ENCODE measurements at places on chromosomes 7 and 10. TPM values are rescaled to one million over a fixed set of nuclear protein-coding genes. Genes with fewer than 3 reads are reported as not detected.

Gene ACTA2
- 3.9 TPM for polyA plus RNA-seq

Gene SUN3
- polyA plus RNA-seq = not detected

Gene VSIR
- polyA plus RNA-seq = not detected

Gene TRIM74
- not detected for polyA plus RNA-seq

Gene NEUROG3
- not detected for polyA plus RNA-seq

Gene OR2A25
- not detected for polyA plus RNA-seq

Gene HOXA9
- polyA plus RNA-seq = not detected

Gene ENTPD1
- 2.5 TPM for polyA plus RNA-seq

Gene TMEM26
- polyA plus RNA-seq = 1.5 TPM

Gene CPA2
- polyA plus RNA-seq = not detected

Gene TMEM196
- 0.57 TPM for polyA plus RNA-seq

Gene PSTK
- 9.9 TPM for polyA plus RNA-seq

Gene OR2A12
- not detected for polyA plus RNA-seq

Gene NPFFR1
- 0.05 TPM for polyA plus RNA-seq

Gene GIMAP2
- not detected for polyA plus RNA-seq

Gene ADRA2A
- 0.61 TPM for polyA plus RNA-seq

Gene SPDYE1
- polyA plus RNA-seq = 1.6 TPM

Gene HK1
- polyA plus RNA-seq = 70.0 TPM

Gene ZSCAN21
- polyA plus RNA-seq = 15.7 TPM

Gene CHST15
- 2.7 TPM for polyA plus RNA-seq

Gene PNLIPRP1
- not detected for polyA plus RNA-seq

Gene CYP2C19
- polyA plus RNA-seq = not detected

Gene SFMBT2
- polyA plus RNA-seq = 2.9 TPM

Gene SCIN
- 0.92 TPM for polyA plus RNA-seq

Gene CAMK1D
- polyA plus RNA-seq = 4.6 TPM

Gene ASAH2
- 0.92 TPM for polyA plus RNA-seq

Gene H2AZ2
- polyA plus RNA-seq = 388 TPM

Gene RSPH10B2
- polyA plus RNA-seq = 0.64 TPM

Gene OPALIN
- polyA plus RNA-seq = not detected

Gene ACTL6B
- polyA plus RNA-seq = 2.5 TPM

Gene ACSM6
- polyA plus RNA-seq = 0.65 TPM

Gene PRSS37
- 0.23 TPM for polyA plus RNA-seq

Gene DDIT4
- polyA plus RNA-seq = 114 TPM

Gene CCL24
- not detected for polyA plus RNA-seq

Gene AGR2
- not detected for polyA plus RNA-seq

Gene TBATA
- not detected for polyA plus RNA-seq

Gene CSTF2T
- 7.9 TPM for polyA plus RNA-seq

Gene CRYGN
- polyA plus RNA-seq = 1.5 TPM

Gene A1CF
- 0.05 TPM for polyA plus RNA-seq

Gene ADAMTS14
- 1.5 TPM for polyA plus RNA-seq

Gene C10orf53
- not detected for polyA plus RNA-seq

Gene CH25H
- 1.7 TPM for polyA plus RNA-seq

Gene DNAJC12
- polyA plus RNA-seq = 5.7 TPM

Gene MEIG1
- 0.50 TPM for polyA plus RNA-seq

Gene TCAF2
- polyA plus RNA-seq = 0.09 TPM

Gene TMEM176B
- polyA plus RNA-seq = 0.42 TPM
